GM13977 (cell line): ENCODE measurements at places on chromosomes 3 and 15.
A peak's percentile ranks its signal among the peaks of the same experiment; 100 is the strongest.

GRCh38 chr15:27214961-27215360 is 244.0 kb downstream of the GABRG3 start:
- no peak for DNase-seq

DNA sequence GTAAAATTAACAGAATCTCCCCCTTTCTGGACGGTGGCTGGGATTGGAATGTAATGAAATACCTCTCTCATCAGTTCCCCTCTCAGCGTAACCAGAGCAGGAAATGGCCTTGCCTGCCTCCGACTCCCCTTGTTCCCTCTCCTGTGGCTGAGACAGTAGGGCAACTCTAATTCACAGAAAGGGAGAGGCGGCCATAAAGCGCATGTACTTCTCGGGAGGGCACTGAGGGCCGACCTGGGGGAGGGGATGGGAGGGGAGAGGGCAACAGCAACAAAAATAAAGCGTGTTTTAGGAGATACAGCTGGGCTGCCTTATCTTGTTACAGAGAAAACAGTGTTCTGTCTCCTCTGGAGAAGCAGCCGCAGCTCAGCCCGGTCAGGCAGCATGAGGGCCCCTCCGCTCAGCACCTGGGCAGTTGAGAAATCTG is 783.3 kb upstream of the ARRDC4 start:
- DNase-seq = no peak

DNA sequence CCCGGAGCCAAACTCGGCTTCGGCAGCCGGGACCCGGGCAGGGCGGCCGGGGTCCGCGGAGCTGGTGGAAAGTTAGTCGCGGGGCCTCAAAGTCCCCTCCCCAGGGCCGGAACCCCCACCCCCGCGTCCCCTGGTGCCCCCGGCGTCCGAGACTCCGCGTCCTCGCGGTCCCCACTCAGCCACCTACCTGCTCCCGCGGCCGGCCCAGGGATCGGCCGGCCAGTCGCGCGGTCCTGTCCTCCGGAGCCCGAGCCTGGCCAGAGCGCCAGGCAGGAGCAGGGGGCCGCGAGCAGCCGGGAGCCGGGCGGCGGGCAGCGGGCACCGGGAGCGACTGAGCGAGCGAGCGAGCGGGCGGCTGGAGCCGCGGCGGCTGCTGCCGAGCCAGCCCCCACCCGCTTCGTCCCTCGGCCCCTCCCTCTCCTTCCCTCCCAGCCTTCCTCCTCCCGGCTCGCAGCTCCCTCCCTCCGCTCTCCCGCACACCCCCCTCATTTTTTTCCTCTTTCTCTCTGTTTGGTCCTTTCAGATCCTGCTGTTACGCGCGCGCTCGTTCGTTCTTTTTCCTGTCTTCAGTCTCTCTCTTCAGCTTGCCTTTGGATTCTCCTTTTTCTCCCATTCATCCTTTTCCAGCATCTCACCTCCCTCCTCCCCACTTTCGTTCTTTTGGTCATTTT is at the start of gene MEGF11:
Gene MEGF11, minus strand, starts transcription at position 333 of the 671 bp plus-strand sequence. CDS start 125,347 bp downstream, outside the sequence.
- DNase-seq = peak; percentile 58

DNA sequence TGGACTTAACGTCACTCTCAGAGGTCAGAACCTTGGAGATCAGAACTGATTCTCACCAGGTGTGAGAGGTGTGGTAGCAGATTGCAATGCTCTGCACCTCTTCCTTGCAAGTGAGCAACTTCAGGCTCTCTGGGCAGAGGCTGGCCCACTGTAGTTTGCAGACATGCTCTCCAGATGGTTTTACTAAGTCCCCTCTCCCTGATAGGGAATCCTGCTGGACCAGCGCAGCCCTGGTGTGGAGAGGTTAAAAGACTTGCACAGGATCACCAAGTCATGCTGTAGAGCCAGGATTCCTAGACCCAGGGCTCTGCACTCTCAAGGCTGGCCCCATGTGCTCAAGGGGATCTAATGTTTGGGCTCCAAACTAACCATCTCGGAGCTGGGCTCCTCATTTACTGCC is 62.2 kb downstream of the RPL39L start:
- DNase-seq = no peak

GRCh38 chr3:104070906-104071305 is 1295.8 kb upstream of the ALCAM start:
- no peak for DNase-seq

- no peak for DNase-seq
Measured at GRCh38 chr3:25748189-25748588, 35.1 kb downstream of the NGLY1 start.

GRCh38 chr15:48643206-48643605 is 2.3 kb downstream of the FBN1 start:
- no peak for DNase-seq

GRCh38 chr3:169147238-169148008 is 516.1 kb downstream of the MECOM start:
- no peak for DNase-seq

- DNase-seq = peak; percentile 42
Measured at GRCh38 chr3:124281453-124282316, 289.8 kb upstream of the ROPN1 start.

- no peak for DNase-seq
Measured at GRCh38 chr15:92903631-92903965, 3.5 kb downstream of the CHD2 start.

DNA sequence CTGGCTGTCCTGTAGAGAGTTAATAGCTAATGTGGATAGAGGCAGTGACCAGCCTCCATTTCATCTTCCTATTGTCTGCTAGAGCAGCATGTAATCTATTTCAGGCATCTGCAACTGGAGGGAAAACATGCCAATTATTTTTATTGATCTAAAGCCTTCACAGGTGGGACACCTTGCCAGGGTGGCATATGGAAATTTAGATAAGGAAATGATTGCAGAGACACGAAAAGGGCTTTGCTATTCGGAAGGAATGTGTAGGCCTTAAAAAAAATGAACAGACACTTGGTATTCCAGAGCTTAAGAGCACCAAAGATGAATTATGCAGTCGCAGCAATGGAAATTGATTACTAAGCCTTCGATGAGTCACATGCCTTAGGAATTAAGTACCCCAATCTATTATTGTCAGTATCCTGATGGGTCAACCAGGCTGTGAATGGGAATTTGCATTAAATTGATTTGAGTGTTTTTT is 454.7 kb downstream of the SQOR start:
- DNase-seq = no peak

- peak; percentile 74 for DNase-seq
Measured at GRCh38 chr3:143121241-143122088, 1.9 kb downstream of the CHST2 start.

GRCh38 chr3:50714946-50715345 is 40.2 kb downstream of the DOCK3 start:
- no peak for DNase-seq

DNA sequence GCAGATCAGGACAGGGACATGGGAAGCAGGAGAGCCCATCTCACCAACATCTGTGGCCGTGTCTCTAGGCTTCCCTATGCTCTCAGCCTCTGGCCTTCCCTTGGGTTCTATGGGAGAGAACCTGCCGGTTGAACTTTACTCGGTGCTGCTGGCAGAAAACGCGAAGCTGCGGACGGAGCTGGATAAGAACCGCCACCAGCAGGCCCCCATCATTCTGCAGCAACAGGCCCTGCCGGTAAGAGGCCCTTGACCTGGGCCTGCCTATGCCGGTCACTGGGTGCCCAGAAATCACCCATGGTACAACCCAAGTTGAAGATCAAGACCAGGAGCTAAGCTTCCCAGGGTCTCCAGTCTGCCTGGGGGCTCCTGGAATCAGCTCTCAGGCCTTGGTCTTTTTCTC is 34.8 kb downstream of the CYP11A1 start:
- DNase-seq = no peak

GRCh38 chr3:181176601-181177000 is 187.1 kb upstream of the DNAJC19 start:
- DNase-seq = no peak

DNA sequence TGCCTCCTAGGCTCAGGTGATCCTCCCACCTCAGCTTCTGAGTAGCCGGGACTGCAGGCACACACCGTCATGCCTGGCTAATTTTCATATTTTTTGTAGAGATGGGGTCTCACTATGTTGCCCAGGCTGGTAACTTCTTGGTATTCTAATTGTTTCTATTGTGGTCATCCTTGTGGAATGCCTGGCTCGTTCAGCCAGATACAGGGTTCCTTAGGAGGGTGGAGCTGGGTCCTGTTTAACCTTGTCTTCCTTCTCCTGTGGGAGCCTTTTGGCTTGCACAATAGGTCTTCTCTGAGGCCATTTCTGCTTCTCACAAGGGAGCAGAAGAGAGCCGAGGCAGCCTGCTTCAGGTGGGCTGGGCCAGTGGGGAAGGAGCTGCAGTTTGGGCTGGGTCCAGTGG is 15.7 kb downstream of the PLEKHO2 start:
- DNase-seq = no peak
